ENCODE measurements at places on chromosomes 6 and 20.

GRCh38 chr6:73666393-73666792 is 12.6 kb upstream of the SLC17A5 start:
- DNase-seq = no peak

DNA sequence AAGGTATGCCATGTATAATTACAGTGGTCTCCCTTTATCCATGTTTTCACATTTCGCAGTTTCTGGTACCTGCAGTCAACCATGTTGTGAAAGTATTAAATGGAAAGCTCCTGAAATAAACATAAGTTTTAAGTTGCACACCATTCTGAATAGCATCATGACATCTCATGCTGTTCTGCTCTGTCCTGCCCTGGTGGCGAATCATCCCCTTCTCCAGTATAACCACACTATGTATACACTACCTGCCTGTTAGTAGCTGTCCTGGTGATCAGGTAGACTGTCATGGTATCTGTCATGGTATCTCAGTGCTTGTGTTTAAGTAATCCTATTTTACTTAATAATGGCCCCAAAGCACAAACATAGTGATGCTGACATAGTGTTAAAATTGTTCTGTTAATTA is 97.1 kb downstream of the ZFAND3 start:
- no peak for DNase-seq

DNA sequence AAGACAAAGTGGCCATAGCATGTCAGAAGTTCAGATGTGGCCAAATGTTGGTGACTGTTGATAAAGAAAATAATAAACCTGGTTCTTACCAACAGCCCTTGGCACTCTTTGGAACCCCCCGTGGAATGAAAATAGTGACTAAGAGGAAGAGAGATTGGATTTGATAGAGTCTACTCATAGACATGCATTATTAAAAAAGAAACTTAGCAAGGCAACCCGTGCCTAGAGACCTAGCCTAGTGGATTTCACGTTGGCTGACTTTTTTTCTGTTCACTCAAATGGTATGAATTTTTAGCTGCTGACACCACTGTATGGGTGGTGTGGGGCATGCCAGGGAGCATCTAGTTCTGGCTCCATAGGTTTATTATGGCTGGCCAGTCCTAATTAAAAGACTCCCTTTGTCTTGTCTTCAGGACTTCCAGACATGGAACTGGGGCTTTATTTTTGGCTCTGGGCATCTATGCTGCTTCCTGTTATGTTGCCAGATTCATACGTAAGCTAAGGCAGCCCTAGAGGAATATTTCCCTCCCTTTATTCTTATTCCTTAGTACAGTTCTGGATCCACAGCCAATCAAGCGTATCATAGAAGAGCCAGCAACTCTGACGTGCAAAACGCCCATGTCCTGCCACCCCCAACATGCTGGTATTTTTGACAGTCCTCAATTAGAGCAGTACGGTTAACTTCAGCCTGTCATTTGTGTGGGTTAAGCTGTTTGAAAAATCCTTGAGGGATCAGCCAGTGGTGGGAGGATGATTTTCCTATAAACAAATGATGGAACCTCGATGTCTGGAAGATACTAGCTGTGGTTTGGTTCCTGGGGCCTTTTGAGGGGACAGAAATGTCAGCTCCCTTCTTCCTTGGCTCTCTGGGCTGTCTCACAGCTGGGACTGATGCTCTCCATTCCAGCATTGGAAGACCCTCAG is 127.5 kb downstream of the ISM1 start:
- DNase-seq = no peak

GRCh38 chr20:1906361-1907051 is 11.3 kb downstream of the SIRPA start:
- DNase-seq = no peak

DNA sequence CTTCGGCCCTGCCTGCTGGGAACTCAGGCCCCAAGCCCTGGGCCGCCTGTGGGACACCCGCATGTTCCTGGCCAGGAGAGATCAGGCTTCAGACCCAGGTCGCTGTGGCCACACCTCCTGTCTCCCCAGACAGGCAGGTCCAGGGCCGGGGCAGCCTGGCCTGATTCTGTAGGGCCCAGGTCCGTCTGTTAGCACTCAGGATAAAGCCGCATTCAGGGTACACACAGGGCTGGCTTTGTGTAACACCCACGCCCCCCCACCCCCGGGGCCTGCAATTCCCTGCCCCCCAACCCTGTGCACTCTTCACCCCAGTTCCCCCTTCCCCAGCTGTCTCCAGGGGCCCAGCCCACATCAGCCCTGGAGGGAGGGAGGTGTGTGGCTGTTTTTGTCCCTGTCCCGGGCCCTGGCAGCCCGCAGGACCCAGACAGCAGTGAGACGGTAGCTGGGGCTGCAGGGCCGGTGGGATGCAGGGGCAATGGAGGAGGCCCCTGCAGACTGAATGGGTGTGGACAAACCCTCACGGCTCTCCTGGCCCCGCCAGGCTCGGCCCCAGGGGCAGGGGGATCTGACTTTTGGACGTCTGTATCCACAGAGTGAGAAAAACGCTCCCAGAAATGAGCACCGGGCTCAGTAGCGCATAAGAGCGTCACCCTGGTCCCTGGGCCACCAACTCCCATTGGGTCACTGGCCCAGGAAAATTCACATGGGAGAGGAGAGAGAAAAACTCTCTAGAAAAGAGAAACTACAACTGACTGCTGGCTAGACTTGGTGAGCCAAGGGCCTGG is 42.4 kb upstream of the ZBP1 start:
- no peak for DNase-seq

DNA sequence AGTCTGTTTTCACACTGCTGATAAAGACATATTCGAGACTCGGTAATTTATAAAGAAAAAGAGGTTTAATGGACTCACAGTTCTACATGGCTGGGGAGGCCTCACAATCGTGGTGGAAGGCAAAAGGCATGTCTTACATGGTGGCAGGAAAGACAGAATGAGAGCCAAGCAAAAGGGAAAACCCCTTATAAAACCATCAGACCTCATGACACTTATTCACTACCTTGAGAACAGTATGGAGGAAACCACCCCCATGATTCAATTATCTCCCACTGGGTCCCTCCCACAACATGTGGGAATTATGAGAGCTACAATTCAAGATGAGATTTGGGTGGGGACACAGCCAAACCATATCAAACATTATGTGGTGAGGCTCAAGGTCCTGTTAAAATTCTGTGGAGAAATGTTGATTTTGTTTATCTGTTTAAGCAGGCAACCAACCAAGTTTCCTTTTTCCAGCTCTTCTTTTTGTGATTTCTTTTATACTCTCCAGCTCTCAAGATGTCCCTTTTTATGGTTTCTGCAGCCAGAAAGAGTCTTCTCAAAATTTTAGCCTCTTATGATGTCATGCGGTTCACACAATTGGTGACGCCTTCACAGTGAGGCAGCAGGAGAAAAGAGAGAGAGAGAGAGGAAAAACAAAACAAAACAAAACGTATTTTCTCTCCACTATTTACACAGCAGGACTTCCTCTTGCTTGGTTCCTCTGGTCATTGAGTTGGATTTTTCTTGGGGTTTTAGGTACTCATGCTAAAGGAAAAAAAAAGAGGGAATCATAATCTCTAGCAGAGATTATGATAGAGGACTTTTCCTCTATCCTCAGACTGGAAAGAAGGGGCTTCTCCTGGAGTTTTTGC is 18.0 kb downstream of the AIG1 start:
- no peak for DNase-seq

GRCh38 chr6:42569102-42570028 is 5.5 kb downstream of the UBR2 start:
- DNase-seq = no peak

DNA sequence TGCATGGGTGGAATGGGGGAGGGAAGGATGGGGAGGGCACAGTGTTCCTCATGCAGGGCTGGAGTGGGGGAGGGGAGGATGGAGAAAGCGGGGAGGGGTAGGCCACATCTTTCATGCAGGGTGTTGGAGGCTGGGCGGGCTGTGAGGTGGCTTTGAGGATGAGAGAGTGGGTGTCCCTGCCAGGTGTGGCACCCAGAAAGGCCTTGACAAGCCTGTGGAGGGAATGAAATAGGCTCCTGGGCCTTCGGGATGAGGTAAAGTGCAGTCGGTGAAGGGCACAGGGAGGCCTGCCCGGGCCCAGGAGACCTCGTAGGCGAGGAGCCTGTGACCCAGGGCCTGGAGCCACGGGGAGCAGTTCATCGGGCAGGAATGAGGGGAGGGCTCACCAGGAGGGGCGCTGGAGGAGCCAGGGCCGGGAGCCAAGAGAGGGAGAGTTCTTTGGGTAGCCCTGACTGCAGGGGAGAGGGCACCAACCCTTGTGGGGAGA is 7.6 kb downstream of the CEBPB start:
- no peak for DNase-seq

GRCh38 chr20:44706301-44707017 is 8.7 kb upstream of the CCN5 start:
- no peak for DNase-seq

Measured in activated CD8-positive, alpha-beta memory T cell treated with anti-CD3 and anti-CD28 coated beads for 48 hours (primary cell).